Activated T-helper 1 cell treated with anti-CD3 and anti-CD28 coated beads, Interleukin-12 subunit alpha, Interleukin-12 subunit beta, Interleukin-2, Interleukin-4 antibody, amounts not matched to agents 30 ng/mL and 10 ng/mL and 1 ng/mL, durations not matched to agents 14 hours and 24 hours and 36 hours (primary cell): ENCODE measurements at places on chromosomes 7 and 10. TPM values are rescaled to one million over a fixed set of nuclear protein-coding genes. Genes with fewer than 3 reads are reported as not detected.

- DNase-seq, result no peak
Measured at GRCh38 chr7:81688622-81689411, 81.0 kb downstream of the HGF start.

DNA sequence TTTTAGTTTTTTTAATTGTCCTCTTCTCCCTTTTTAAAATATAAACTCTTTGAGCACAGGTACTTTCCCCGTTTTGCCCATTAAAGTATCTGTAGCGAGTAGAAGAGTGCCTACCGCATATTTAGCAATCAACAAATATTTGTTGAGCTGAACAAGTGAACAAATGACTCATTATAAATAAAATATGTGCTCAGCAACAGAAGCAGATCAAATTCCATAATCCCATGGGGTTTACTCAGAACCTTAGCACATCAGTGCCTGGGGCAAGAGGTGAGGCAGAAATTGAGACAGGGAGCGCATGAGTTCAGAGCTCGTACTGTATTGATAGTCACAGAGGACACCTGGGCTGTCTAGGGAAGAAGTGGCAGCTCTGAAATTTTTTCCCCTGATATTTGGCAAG, 161.0 kb downstream of the SEM1 start:
- no peak for DNase-seq

DNA sequence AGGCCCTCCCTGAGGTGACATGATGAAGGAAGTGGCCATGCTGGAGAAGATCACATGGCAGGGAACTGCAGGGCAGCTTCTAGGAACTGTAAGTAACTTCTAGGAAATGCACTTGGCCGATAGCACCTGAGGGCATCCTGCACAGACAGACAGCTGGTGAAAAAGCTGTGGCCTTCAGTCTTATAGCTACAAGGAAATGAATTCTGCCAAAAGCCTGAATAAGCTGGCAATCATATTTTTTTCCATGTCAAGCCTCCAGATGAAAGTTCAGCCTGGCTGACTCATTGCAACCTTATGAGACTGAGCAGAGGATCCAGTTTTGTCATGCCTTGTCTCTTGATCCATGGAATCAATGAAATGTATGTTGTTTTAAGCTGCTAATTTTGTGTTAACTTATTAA, 91.1 kb upstream of the CACNA2D1 start:
- DNase-seq, result no peak

DNA sequence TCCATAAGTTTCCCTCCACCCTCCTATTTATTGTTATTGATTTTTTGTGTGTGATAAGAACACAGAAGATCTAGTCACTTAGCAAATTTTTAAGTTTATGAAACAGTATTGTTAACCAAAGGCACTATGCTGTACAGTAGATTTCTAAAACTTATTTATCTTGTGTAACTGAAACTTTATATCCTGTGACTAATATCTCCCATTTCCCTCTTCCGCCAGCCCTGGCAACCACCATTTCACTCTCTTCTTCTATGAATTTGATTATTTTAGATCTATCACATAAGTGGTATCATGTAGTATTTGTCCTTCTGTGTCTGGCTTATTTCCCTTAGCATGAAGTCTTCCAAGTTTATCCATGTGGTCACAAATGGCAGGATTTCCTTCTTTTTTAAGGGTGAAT, 144.3 kb upstream of the INHBA start:
- DNase-seq, result no peak

The FKBP9 gene
- total RNA-seq, result 0.52 and 2.4 TPM in 2 replicates

The FAM13C gene
- not detected in 2 replicates for total RNA-seq

DNA sequence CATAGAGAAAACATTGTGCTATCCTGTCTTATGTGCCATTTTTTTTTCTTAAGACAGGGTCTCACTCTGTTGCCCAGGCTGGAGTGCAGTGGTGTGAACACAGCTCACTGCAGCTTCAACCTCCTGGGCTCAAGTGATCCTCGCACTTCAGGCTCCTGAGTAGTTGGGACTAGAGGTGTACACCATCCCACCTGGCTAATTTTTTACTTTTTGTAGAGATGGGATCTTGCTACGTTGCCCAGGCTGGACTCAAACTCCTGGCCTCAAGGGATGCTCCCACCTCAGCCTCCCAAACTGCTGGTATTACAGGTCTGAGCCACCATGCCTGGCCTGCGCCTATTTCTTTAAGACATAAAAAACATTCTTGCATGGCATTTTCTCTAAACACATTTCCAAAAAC, 20.6 kb downstream of the LYZL1 start:
- no peak for DNase-seq

- no peak for DNase-seq
Measured at GRCh38 chr7:14321947-14322346, 332.5 kb upstream of the ETV1 start.

The EPO gene
- not detected in 2 replicates for total RNA-seq

DNA sequence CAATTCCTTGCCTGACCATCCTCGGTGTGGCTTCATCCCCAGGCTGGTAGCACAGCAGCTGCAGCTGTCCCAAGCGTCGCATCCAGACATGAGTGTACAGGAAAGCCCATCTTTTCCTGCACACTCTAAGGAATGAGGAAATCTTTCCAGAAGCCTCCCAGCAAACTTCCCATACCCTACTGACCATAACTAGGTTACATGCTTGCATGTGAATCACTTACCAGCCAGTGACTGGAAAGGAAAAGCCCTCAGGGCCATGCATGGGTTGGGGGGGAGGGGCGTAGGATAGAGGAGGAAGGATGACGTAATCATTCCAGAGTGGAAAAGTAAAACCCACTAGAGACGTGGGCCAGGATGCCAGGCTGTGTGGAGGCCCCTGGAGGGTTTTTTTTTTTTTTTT, 18.9 kb upstream of the ZNF212 start:
- DNase-seq, result no peak

- no peak for DNase-seq
Measured at GRCh38 chr7:36658335-36659171, 65.7 kb downstream of the AOAH start.

DNA sequence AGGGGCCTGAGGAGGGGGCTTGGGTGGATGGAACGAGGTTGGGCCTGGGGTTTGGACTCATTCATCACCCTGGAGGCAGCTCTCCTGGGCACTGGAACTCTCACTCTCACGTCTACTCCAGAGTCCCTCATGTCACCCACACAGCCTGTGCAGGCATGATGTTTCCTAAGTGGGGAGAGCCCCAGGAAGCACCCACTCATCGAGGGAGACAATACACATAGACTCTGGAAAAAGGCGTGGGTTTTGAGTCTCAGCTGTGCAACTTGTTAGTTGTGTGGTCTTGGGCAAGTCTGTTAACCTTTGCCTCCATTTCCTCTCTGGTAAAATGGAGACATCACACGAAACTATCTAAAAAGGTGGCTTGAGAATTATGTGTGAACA, 25.9 kb upstream of the RBM20 start:
- no peak for DNase-seq

GRCh38 chr7:133344275-133344674, 91.4 kb downstream of the EXOC4 start:
- DNase-seq, result no peak

DNA sequence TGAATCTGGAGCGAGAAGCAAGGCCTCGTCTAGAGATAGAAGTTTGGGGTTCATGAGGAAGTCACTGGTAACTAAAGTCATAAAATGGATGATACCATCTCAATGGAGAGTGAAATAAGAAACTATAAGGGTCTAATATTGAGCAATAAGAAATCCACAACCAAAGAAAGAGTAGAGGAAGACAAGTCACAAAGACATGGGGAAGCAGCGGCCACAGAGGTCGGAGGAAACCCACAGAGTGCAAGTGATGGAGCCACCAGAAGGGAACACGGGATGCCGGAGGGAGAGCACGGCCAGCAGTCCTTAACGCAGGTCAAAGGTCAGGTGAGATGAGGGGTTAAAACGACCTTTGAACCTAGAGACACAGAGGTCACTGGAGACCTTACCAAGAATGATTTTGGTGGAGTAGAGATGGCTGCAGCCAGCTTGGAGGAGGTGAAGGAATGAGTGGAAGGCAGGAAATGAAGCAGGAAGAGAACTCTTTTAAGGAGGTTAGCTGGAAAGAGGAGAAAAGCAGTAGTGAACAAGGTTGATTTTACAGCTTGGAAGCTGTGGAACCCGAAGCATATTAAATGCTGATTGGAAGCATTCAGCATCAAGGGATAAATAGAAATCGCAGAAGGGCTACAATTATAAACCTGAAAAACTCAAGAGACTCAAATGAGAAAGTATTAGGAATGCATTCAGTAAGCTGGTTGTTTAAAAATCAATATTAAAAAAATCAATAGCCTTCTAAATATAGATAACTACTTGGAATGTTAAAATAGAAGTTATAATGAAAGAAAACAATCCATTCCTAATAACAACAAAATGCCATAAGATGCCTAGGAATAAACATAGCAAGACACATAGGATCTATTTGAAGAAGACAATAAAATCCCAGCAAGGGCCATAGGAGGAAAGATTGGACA, 93.7 kb downstream of the SVOPL start:
- no peak for DNase-seq

DNA sequence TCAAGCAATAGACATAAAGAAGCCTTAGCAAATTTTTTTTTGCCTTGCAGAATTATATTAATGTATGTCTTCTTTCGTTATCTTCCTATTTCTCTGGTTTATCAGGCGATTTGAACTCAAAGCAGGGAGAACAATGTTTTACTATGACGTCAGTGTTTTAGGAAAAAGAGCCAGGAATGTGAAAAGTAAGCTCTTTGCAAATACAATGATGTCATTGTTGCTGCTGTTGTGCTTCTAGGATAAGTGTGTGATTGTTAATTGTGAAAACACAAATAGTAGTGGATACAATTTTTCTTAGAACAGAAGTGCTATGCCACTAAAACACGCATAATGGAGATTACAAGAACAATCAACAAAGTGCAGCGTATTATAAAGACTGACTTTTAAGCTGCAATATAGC, 9.5 kb upstream of the AUTS2 start:
- no peak for DNase-seq

- no peak for DNase-seq
Measured at GRCh38 chr7:121049897-121050296, 61.4 kb downstream of the CPED1 start.

The SHH gene
- total RNA-seq, result not detected in 2 replicates

DNA sequence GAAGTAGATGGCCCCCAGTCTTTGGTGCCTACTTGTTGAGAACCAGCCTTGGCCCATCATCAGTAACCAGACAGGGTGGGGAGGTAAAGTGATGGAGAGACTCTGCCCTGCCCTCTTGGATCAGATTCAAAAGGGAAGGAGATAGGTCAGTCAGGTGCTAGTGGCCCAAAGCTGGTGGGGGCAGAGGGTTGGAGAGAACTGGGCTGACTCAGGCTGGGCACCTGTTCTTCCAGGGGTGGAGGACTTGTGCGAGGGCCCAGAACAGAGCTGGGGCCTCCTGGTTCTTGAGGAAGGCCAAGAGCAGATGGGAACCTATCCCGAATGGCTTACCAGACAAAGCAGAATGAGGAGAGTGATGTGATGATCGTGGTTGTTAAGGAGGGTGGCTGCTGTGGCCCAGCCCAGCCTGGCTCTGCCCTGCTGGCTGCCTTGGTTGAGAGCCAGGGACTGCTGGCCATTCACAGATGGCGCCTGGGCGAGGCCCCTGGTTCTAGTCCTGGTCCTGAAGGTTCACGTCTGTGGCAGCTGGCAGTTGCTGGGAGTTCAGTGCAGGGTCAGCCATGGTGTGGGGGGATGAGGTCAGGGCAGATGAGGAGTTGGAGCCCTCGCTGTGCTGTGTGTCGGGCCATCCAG, 36.6 kb downstream of the PALD1 start:
- no peak for DNase-seq

GRCh38 chr7:30222515-30223215, 61.7 kb upstream of the ZNRF2 start:
- DNase-seq, result no peak

- DNase-seq, result no peak
Measured at GRCh38 chr7:151806204-151806603, 70.7 kb downstream of the PRKAG2 start.

GRCh38 chr10:108653531-108653930, 1269.8 kb downstream of the XPNPEP1 start:
- no peak for DNase-seq

The DGKI gene
- total RNA-seq, result 27.3 and 30.2 TPM in 2 replicates

The C10orf62 gene
- total RNA-seq, result not detected in 2 replicates

- DNase-seq, result no peak
Measured at GRCh38 chr10:84007482-84007881, 131.8 kb upstream of the GHITM start.

The AKR1D1 gene
- not detected in 2 replicates for total RNA-seq

The PTPRN2 gene
- total RNA-seq, result 0.41 and 0.47 TPM in 2 replicates

The CNTNAP2 gene
- not detected in 2 replicates for total RNA-seq

- DNase-seq, result no peak
Measured at GRCh38 chr10:10223131-10223530, 794.5 kb upstream of the CELF2 start.

The ANKRD61 gene
- total RNA-seq, result 0.44 and 0.56 TPM in 2 replicates

The SLC26A5 gene
- not detected in 2 replicates for total RNA-seq

DNA sequence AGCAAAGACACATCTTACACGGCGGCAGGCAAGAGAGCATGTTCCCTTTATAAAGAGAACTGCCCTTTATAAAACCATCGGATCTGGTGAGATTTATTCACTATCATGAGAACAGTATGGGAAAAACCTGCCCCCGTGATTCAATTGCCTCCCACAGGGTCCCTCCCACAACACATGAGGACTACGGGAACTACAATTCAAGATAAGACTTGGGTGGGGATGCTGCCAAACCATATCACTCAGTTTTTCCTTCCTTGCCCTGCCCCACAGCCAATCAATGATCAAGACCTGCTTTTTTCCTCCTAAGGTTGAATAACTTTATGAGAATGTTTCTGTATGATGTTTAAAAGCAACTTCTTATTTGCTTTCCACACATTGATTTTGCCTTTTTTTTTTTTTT, 3.1 kb upstream of the PTPRE start:
- DNase-seq, result no peak

DNA sequence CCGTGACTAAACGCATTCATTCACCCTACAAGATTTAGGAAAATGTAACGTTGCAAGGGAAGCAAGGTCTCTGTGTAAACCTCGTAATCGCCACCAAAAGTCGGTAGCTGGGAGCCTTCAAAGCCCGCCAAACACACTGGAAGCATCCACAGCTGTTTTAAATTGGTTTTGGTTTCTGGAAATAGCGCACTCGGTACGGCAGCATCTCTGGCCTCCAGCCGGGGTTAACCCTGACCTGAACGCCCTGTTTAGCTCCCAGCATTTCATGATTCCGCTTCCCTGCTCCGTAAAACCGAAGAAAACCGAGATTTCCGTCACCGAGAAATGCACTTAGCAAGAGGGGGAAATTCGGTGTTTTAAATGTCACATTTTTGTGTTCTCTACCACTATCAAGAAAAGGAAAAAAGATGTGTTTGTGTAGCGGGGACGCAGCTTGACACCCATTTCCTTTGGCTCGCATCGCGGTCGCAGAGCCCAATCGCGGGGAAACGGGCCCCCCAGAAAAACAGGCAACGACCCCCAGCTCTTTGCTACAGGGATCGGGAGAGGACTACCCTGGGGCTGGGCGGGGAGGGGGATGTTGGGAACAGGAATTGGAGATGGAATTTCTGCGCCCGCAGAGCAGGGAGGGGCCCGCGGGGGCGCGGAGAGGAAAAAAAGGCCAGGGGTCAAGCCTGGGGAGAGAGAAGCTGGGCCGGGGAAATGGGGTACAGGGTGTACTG, 646 bp downstream of the SGCE start:
- no peak for DNase-seq
